ENCODE measurements at places on chromosomes 11 and 22. TPM values are rescaled to one million over a fixed set of nuclear protein-coding genes. Genes with fewer than 3 reads are reported as not detected.

The CCDC87 gene
- 1.0 TPM for total RNA-seq

The MMP8 gene
- not detected for total RNA-seq

The ZPR1 gene
- 194 TPM for total RNA-seq

The CSNK2A3 gene
- 0.75 TPM for total RNA-seq

The CDCA5 gene
- 67.0 TPM for total RNA-seq

The HSPA8 gene
- total RNA-seq, result 1,923 TPM

The ASCL2 gene
- total RNA-seq, result 32.5 TPM

The OR2AG1 gene
- total RNA-seq, result not detected

The IGLL1 gene
- total RNA-seq, result not detected

The POU2AF2 gene
- not detected for total RNA-seq

The NLRX1 gene
- total RNA-seq, result 8.0 TPM

GRCh38 chr11:118411530-118411929, 10.1 kb downstream of the ATP5MG start:
- H3K4me1 ChIP-seq, result 0 out of 2 replicates have a peak, but pooled peaks cover 5% of the 10 kb centered on the region
- no peak for DNase-seq
- no peak overlapping the region for H3K4me3 ChIP-seq
- peaks cover 4% of the 10 kb centered on the region for H3K36me3 ChIP-seq
- H3K27me3 ChIP-seq, result no peaks in the 10 kb centered on the region

DNA sequence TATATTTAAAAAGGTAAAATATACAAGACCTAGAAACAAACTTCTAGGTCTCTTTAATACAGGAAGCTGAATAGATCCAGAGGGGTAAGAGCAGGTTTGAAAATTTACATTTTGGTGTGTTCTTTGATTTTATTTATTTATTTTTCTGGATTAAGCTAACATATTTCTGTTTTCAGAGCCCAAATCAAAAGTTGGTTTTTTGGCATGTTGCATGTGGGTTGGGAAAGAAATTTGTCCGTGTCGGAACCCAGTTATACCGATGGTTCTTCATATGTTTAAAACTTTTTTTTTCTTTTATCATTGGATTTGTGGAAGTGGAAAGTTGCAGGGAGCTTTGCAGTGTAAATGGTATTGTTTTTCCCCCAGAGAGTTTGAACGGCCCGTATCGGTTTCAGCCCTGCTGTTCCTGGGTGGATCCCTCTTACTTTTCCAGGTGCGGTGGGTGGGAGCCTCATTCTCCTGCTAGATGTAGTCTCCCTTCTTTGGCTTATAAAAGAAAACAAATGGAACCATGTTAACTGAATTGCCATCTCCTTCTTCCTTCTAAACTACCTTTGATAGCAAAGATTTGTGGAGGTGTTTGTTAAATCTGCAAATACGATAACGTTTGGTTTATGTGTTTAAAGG, 746 bp downstream of the CTNND1 start:
- no peaks in the 10 kb centered on the region for H3K36me3 ChIP-seq
- H3K27ac ChIP-seq, result peak overlapping the region; percentile 98
- peak overlapping the region; percentile 84 for H3K4me3 ChIP-seq
- no peaks in the 10 kb centered on the region for H3K27me3 ChIP-seq
- peaks cover 28% of the 10 kb centered on the region for H3K4me1 ChIP-seq

- no peak overlapping the region for H3K27ac ChIP-seq
- H3K27me3 ChIP-seq, result no peaks in the 10 kb centered on the region
- no peaks in the 10 kb centered on the region for H3K36me3 ChIP-seq
- H3K4me3 ChIP-seq, result no peak overlapping the region
Measured at GRCh38 chr11:92857407-92857806, 112.0 kb upstream of the MTNR1B start.

DNA sequence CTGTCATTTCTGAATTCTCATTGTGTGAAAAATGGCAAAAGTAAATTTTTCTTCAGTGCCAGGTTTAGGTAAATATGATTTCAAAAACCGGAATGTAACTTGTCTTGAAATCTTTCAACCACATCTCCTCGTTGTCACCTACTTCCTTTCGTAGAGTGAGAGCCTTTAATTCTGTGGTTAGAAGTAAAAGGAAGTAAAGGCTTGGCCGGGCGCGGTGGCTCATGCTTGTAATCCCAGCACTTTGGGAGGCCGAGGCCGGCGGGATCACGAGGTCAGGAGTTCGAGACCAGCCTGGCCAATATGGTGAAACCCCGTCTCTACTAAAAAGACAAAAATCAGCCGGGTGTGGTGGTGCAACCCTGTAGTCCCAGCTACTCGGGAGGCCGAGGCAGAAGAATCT, 29.8 kb downstream of the SGSM3 start:
- H3K27me3 ChIP-seq, result no peaks in the 10 kb centered on the region
- H3K4me3 ChIP-seq, result no peak overlapping the region
- no peaks in the 10 kb centered on the region for H3K36me3 ChIP-seq
- no peak overlapping the region for H3K27ac ChIP-seq

- no peak overlapping the region for H3K4me3 ChIP-seq
- no peaks in the 10 kb centered on the region for H3K4me1 ChIP-seq
- H3K27me3 ChIP-seq, result no peaks in the 10 kb centered on the region
- no peaks in the 10 kb centered on the region for H3K36me3 ChIP-seq
- DNase-seq, result no peak
- no peak overlapping the region for H3K27ac ChIP-seq
Measured at GRCh38 chr11:10875430-10876021, 17.7 kb upstream of the ZBED5 start.

DNA sequence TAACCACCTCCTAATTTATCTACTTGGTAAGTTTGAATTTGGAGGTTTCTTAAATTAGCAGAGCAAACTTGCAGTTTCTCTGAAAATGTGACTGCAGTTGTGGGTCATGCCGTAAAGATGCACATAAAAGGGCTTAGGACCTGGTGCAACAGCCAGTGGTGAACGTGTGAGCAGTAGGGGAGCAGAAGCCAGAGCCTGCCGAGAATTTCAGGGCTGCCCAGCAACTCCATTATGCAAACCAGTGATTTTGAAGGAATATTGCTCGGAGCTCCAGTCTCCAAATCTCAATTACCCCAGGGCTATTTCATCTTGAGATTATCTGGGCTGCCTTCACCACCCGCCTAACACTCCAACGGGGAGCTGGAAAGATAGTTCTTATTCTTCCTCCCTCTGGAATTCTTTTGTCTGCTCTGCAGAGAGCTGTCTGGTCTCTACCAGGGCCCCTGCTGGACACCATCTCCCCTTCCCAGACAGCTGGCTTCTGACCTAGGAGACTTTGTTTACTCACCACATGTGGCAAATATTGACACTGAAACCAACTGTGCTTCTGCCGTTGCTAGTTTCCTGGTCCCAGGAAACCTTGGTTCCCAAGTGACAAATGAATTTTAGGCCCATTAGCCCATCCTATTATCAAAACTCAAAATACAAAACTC, 93.9 kb downstream of the DSCAML1 start:
- DNase-seq, result peak; percentile 77
- H3K27me3 ChIP-seq, result no peaks in the 10 kb centered on the region
- H3K27ac ChIP-seq, result peak overlapping the region; percentile 25
- H3K36me3 ChIP-seq, result no peaks in the 10 kb centered on the region

DNA sequence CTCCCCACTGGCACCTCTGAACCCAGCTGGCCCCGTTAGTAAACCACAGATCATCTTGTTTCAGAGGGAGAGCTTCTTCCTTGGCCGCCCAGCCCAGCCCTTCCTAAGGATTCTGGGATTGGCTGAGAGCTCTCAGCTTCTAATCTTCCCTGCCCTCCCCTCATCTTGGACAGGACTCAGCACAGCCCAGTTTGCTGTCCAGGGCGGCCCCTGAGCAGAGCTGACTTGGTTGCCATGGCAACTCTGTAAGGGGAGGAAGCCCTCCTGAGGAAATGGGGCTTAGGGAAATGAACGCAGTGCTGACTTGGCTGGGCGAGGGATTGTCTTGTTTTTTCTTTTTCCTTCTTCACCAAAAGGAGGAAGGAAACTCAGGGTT, 4.6 kb downstream of the APOL4 start:
- no peak for DNase-seq
- H3K4me1 ChIP-seq, result no peaks in the 10 kb centered on the region
- H3K27me3 ChIP-seq, result no peaks in the 10 kb centered on the region
- no peak overlapping the region for H3K4me3 ChIP-seq

DNA sequence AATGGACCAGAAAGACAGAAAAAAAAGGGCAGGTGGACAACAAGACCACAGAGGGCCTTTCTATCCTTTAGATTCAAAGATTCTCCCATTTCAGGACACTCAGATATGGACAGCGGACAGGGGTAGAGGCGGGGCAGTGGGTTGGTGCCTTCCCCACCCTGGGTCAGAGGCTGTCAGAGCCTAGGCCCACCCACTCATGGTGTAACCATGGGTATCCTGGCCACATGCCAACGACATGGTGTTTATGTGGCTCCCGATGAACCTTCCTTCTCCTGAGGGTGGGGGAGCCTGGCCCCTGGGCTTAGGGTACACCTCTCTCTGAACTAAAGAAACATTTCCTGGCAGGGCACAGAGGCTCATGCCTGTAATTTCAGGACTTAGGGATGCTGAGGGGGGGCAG, 14.3 kb upstream of the P2RY2 start:
- H3K4me3 ChIP-seq, result no peak overlapping the region
- H3K4me1 ChIP-seq, result peaks cover 77% of the 10 kb centered on the region
- DNase-seq, result no peak
- no peaks in the 10 kb centered on the region for H3K27me3 ChIP-seq
- H3K36me3 ChIP-seq, result no peaks in the 10 kb centered on the region
- peak overlapping the region; percentile 76 for H3K27ac ChIP-seq

GRCh38 chr11:100403816-100404215, 283.3 kb upstream of the ARHGAP42 start:
- no peaks in the 10 kb centered on the region for H3K36me3 ChIP-seq
- peak overlapping the region; percentile 87 for H3K27ac ChIP-seq
- H3K27me3 ChIP-seq, result no peaks in the 10 kb centered on the region

GRCh38 chr11:109629734-109630133, 207.7 kb downstream of the C11orf87 start:
- DNase-seq, result no peak
- H3K27me3 ChIP-seq, result no peaks in the 10 kb centered on the region
- no peaks in the 10 kb centered on the region for H3K4me1 ChIP-seq
- H3K27ac ChIP-seq, result no peak overlapping the region
- no peak overlapping the region for H3K4me3 ChIP-seq

DNA sequence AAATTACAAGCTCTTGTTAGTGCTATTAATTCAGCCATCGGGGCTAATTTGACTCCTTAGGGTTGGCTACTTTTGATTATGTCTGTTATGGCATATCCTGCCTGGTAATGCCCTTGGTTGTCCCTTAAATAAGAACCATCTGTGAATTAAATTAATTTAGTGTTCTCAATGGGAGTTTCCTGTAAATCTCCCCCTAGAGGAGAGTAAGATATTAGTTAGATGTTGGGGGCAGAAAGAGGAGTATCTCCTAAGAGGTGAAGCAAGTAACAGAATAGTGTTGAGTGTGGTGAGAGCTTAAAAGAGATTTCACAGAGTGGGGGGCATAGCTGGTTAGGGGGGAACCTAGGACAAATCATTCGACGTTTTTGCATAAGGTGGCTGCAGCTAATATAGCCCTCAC, 1126.9 kb downstream of the JRKL start:
- no peaks in the 10 kb centered on the region for H3K27me3 ChIP-seq
- no peak overlapping the region for H3K4me3 ChIP-seq
- no peaks in the 10 kb centered on the region for H3K36me3 ChIP-seq
- no peak overlapping the region for H3K27ac ChIP-seq
- H3K4me1 ChIP-seq, result no peaks in the 10 kb centered on the region
- no peak for DNase-seq

DNA sequence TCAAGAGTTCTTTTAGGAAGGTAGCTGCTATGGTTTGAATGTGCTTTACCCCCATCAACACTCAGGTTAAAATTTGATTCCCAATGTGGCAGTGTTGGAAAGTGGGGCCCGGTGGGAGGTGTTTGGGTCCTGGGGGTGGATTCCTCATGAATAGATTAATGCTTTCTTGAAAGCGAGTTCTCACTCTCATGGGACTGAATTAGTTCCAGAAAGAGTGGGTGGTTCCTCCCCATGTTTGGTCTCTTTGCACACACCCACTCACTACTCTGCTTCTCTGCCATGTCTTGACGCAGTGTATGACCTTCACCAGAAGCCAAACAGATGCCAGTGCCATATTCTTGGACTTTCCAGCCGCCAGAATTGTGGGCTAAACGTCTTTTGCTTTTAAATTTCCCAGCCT, 394.4 kb downstream of the OPCML start:
- H3K27ac ChIP-seq, result no peak overlapping the region
- no peaks in the 10 kb centered on the region for H3K27me3 ChIP-seq
- H3K4me1 ChIP-seq, result no peaks in the 10 kb centered on the region
- DNase-seq, result no peak

DNA sequence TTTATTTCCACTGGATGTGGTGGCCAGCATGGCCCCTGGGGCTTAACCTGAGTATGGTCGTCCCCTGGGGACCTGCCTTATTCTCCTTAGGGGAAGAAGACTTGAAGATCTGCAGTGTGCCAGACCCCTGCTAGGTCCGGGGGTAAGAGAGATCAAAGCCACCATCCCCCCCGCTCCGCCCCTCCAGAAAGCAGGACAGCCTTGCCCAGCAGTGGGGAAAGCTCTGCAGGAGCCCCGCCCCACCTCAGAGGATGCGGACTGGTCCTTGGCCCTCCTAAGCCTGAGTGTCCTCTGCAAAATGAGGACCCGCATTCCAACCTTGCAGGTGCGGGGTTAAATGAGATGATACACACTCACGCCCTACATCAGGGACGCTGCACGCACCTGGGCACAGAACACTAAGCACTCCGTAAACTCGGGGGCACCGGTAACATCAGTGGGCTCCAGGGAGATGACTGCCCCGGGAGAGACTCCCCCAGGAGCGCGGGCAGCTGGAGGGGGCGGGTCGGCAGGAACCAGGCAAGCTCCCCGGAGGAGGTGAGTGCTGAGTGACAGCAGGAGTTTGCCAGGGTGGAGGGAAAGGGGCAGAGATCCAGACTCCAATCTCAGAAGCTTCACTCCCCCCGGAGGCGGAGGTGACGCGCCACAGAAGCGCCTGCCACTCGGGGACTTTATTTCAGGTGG, 564 bp upstream of the ANO1 start:
- DNase-seq, result peak; percentile 38
- H3K4me1 ChIP-seq, result peaks cover 11% of the 10 kb centered on the region
- H3K4me3 ChIP-seq, result no peak overlapping the region

GRCh38 chr11:326842-327580, 6.4 kb upstream of the IFITM3 start:
- no peak overlapping the region for H3K27ac ChIP-seq
- H3K36me3 ChIP-seq, result no peaks in the 10 kb centered on the region
- no peak for DNase-seq
- peaks cover 15% of the 10 kb centered on the region for H3K4me1 ChIP-seq
- H3K4me3 ChIP-seq, result no peak overlapping the region

GRCh38 chr11:111736621-111737443, 29.4 kb downstream of the PPP2R1B start:
- peaks cover 3% of the 10 kb centered on the region for H3K36me3 ChIP-seq
- H3K4me1 ChIP-seq, result peaks cover 13% of the 10 kb centered on the region
- no peak overlapping the region for H3K4me3 ChIP-seq
- H3K27me3 ChIP-seq, result no peaks in the 10 kb centered on the region
- peak overlapping the region; percentile 29 for H3K27ac ChIP-seq
- DNase-seq, result no peak

- DNase-seq, result peak; percentile 76
- H3K36me3 ChIP-seq, result no peaks in the 10 kb centered on the region
- H3K4me1 ChIP-seq, result peaks cover 9% of the 10 kb centered on the region
- peak overlapping the region; percentile 91 for H3K4me3 ChIP-seq
- no peaks in the 10 kb centered on the region for H3K27me3 ChIP-seq
Measured at GRCh38 chr11:797296-798092, 587 bp downstream of the SLC25A22 start.

- H3K27me3 ChIP-seq, result no peaks in the 10 kb centered on the region
- H3K36me3 ChIP-seq, result no peaks in the 10 kb centered on the region
Measured at GRCh38 chr11:5285703-5286340, 15.9 kb downstream of the OR51B4 start.

Data from Caco-2 (cell line).